ENCODE measurements at places on chromosomes 7 and 10.

DNA sequence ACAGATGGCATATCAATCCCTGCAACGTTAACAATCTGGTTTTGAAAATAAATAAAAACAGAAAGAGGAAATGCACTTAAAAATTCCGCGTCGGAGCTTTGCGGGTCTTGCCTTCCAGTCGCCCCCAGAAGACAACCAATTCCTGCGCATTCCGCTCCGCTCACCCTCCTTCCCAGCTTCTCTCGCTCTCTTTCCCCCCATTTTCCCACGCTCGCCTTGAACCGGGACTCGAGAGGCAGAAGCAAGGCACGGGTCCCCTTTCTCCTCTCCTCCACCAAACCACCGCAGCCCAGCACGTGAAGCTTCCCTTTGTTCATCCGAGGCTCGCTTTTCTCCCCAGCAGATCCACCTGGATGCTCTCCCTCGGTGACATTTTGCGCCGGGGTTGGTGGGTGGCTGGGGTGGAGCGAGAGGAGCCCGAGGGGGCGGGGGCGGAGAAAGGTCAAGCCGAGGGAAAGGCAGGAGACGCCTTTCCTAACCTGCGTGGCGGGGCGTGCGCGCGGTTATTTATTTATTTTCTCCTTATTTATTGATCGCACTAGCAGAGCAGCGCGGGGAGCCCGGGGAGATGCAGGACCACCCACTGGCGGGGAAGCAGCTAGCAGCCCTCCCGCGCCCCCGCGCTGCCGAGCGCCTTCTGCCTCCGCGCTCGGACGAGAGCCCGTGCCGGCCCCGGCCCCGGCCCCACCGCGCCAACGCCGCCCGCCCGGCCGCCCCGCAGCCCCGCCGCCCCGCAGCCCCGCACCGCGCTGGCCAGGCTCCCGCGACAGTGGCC lies at the start of gene KCND2:
TSS of gene KCND2 (plus strand) at position 475 of the 775 bp plus-strand sequence.
- no peak for DNase-seq

- DNase-seq, result no peak
Measured at GRCh38 chr10:120997313-120997712, 146.2 kb downstream of the WDR11 start.

GRCh38 chr7:21364801-21365271 lies 63.0 kb upstream of the SP4 start:
- DNase-seq, result no peak

DNA sequence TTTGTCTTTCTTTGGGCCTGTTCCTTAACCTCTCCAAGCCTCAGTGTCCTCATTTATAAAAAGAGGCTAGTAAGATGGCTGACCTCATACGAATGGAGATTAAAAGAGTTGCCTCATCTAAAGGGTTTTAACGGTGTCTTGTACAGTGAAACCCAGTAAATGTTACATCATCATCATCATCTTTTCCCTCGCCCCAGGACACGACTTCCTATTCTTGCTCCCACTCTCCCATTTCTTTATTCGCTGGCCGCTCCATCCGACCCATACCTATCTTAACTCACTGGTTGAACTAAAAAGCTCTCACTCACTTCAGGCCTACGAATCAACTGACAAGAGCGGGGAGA lies 554 bp downstream of the FRA10AC1 start:
- no peak for DNase-seq

DNA sequence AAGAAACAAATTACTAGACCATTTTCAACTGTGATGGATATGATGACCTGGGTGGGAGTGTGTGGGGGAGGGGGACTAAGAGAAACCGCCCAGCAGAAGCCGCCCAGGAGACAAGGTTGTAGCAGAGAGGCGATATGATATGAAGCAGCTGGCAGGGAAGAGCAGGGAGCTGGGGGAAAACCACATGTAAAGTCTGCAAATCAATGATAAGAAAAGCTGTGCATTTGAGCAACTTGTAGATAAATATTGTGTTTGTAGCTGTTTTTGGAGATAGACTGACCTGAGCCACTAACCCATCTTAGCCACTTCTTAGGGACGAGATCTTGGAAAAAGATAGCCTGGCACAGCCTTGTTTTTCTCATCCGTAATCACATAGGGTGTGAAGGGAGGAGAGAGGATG lies 252.6 kb downstream of the SEC23IP start:
- DNase-seq, result no peak

- peak; percentile 70 for DNase-seq
Measured at GRCh38 chr7:143299840-143300239, 11.7 kb downstream of the CASP2 start.

GRCh38 chr10:69317175-69317604 lies 38.9 kb downstream of the HK1 start:
- peak; percentile 55 for DNase-seq

DNA sequence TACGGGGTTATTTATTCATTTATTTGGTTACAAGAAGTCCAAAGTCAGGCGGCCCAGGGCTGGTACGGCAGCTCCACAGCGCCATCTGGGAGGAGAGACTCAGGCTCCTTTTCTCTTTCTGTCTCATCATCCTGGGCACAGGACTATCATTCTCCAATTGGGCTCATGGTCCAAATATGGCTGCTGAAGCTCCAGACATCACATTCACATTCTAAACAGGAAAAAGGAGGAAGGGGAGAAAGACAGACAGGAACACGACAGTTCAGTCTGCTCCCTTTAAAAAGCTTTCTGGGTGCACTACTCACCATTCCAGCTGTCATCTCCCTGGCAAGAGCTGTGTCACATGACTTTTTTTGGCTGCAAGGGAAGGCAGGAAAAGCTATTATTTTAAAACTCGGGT lies 74.4 kb upstream of the PDZD8 start:
- DNase-seq, result no peak

- DNase-seq, result no peak
Measured at GRCh38 chr10:103196516-103196915, 3.4 kb upstream of the NT5C2 start.

DNA sequence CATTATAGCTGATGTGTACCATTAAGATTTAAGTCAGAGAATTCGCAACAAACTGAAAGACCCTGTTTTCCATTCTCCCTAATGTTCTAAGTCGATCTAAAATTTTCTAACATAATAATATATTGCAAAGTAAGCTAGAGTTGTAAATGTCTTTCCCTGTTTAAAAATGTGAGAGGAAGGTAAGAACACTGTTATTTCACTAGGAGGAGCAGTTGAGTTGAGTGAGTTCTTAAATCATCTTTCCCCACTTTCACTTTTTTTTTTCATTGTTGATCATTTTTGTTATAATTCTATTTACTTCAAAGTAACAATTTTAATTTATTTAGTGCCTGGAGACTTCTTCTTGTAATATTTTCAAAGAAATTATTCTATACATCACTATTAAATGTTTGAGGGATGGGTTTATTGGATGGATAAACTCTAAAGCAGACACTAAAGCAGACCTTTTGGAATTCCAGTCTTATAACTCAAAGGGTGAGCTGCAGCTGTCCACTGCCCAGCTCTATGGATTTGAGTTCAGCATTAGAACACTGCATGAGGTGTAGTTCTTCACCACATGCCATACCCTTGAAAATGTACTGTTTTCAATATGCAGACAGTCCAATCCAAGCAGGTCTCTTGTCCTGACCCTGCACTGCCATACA lies 181.3 kb upstream of the FZD1 start:
- no peak for DNase-seq

- DNase-seq, result no peak
Measured at GRCh38 chr7:158613481-158613880, 25.9 kb upstream of the PTPRN2 start.

DNA sequence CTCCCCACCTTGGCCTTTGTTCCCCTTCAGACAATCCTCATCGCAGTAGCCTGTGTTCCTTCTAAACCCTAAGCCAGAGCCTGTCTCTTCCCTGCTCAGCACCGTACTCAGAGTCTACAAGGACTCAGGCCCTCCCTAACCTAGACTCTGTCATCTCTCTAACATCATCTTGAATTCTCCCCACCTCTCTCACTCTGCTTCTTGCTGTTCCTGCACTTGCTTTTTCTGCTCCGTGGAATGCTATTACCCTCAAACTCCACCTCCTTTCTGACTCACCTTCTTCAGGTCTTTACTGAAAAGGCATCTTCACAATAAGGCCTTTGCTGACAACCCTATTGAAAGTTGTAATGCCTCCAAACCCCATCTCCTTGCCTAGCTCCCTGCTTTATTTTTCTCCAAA lies 141.0 kb downstream of the DKK1 start:
- no peak for DNase-seq

Measured in activated CD4-positive, alpha-beta T cell treated with anti-CD3 and anti-CD28 coated beads for 48 hours (primary cell).